CD4-positive, alpha-beta T cell treated with Interleukin-2 at 100 ng/mL for 4 hours (primary cell): ENCODE measurements at places on chromosomes 11 and 22.
A peak's percentile ranks its signal among the peaks of the same experiment; 100 is the strongest.

DNA sequence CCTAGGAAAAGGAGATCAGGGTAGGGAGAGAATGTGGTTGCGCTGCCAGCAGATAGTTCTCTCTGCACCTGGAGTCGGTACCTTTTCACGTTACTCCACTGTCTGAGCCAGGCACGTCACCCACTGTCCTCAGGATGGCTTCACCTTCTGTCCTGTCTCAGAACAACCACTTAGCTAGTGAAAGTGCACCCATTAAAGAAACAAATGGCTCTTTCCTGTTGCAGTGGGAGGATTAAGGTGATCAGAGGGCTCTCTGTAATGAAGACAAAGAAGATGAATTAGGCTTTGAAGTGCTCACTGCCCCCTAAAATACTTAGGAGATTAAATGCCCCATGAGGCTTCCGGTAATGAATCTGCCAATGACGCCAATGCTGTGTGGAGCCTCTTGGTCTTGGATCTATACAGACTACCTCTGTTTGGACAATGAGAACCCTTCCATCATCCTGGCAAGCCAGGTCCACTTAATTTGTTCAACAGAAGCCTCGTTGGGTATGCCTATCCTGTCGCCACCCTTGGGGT, 113.7 kb downstream of the INSC start:
- DNase-seq, result no peak

- no peak for DNase-seq
These were observed at the start of gene C1QTNF5 for GRCh38 chr11:119340335-119341221. TSS of gene C1QTNF5 (minus strand) at chr11:119340883. CDS start at chr11:119340397, 486 bp downstream.

- DNase-seq, result no peak
These were observed 7.3 kb downstream of the SMTN start for GRCh38 chr22:31088233-31088986.

DNA sequence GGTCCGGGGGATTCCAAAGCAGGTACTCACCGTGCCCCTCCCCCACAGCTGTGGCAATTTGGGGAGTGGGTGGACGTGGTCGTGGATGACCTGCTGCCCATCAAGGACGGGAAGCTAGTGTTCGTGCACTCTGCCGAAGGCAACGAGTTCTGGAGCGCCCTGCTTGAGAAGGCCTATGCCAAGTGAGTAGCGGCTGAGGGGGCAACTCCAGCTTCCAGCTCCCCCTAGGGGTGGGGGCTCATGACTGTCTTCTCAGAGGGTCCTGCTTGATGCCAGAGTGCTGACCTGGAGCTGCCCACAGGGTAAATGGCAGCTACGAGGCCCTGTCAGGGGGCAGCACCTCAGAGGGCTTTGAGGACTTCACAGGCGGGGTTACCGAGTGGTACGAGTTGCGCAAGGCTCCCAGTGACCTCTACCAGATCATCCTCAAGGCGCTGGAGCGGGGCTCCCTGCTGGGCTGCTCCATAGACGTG, 4.2 kb downstream of the CAPN1 start:
- DNase-seq, result no peak

- DNase-seq, result no peak
These were observed 416.7 kb upstream of the CADM1 start for GRCh38 chr11:115920841-115921480.

DNA sequence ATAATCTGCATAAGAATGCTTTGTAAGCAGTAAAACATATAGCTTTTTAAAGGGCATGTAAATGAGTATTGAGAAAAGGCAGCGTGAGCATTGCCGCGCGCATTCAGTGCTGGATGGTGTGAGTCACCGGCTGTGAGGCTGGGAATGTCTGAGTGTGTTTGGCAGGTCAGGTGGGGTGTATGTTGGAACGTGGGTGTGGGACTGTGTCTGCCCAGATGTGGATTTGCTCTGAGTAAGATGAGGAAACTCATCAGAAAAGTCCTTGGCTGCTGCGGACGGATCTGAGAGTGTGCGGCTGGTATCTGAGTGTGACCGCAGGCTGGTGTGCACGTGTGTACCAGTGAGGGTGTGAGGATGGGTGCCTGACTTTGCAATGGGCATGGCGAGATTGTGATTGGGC, 66.2 kb upstream of the NECTIN1 start:
- DNase-seq, result no peak

DNA sequence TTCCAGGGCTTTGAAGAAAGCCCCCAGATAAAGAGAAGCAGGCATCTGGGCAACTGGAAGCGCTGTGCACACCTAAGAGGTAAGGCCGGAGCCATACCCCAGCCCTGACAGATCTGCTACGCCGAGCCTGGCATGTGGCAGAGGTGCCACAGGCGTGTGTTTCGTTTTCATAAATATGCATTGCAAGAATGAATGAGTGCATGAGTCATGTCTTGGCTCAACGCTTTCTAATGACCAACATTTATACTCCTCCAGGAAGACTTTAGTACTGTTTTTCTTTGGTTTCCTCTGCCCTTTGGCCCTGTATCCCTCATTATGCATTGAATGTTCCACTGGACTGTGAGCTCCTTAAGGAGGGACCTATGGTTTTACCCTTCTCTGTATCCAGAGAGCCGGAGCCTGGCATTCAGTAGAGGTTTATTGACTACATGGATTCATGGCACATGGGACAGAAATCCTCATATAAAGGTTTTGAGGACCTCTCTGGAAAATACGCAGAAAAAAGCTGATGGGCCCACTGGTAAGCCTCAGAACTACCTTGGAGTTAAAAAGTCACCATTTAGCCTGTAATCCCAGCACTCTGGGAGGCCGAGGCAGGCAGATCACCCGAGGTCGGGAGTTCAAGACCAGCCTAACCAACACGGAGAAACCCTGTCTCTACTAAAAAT, 38.9 kb upstream of the CSNK2A3 start:
- no peak for DNase-seq

GRCh38 chr22:24146194-24146616, 35.1 kb upstream of the SUSD2 start:
- peak; percentile 15 for DNase-seq

DNA sequence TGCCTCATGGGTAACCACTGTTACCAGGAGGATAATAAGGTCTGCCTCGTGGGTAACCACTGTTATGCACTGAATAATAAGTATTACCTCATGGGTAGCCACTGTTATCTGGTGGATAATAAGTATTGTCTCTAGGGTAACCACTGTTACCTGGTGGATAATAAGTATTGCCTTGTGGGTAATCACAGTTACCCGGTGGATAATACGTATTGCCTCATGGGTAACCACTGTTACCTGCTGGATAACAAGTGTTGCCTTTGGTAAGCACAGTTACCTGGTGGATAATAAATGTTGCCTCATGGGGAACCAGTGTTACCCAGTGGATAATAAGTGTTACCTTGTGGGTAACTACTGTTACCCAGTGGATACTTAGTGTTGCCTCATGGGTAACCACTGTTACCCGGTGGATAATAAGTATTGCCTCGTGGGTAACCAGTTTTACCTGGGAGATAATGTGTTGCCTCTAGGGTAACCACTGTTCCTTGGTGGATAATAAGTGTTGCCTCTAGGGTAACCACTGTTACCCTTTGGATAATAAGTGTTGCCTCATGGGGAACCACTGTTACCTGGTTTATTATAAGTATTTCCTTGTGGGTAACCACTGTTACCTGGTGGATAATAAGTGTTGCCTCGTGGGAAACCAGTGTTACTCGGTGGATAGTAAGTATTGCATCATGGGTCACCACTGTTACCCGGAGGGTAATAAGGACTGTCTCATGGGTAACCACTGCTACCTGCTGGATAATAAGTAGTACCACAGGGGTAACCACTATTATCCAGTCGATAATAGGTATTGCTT, 10.6 kb upstream of the NXPE4 start:
- DNase-seq, result no peak
